ENCODE measurements at places on chromosomes 1 and 21.

DNA sequence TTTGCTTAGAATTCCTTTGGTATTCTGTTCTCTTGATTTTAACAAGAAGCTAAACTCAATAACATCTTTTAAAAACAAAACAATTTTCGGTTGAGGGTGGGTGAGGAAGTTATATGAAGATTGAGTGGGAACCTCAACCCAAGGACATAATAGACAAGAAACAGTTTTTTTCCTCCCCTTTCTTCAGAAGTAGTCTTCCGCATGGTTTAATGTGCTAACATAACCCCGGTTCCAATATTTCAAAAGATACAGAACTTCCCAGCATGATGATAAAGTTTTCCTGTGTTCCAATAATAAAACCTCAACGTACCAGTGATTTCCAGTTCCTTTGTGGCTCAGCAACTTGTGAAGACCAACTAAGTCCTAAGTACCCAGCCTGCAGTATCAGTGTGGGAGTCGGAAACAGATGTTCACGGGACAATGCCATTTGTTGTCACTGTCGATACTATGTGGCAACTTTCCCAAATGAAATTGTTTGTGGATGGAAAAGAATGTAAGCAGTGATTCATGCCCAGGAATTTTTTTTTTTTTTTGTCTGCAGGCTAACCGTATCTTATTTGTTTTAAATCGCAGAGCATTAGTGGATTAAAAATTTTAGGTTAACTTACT, 48.5 kb downstream of the NR5A2 start:
- DNase-seq: no peak

GRCh38 chr1:207051191-207051943, at the start of gene YOD1:
TSS of gene YOD1 (minus strand) at chr1:207051208. CDS start at chr1:207051030, 178 bp downstream.
- DNase-seq: peak; percentile 16

DNA sequence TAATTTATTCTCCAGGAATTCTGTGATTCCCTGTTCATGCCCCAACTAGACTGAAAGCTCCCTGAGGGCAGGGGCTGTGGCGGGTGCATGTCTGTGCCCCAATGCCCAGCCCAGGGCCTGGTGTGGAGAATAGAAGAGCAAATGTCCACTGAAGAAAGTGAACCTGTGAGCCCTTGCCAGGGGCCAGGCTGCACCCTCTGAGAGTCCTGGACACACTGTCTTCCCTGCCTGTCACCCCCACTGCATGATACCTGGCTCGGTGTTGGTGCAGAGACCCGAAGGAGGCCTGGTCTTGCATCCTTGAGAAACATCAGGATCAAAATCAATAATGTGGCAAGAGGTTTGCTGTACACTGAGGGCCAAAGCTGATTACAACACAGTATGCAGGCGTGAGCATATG, 69.8 kb upstream of the RUNX3 start:
- DNase-seq: no peak

DNA sequence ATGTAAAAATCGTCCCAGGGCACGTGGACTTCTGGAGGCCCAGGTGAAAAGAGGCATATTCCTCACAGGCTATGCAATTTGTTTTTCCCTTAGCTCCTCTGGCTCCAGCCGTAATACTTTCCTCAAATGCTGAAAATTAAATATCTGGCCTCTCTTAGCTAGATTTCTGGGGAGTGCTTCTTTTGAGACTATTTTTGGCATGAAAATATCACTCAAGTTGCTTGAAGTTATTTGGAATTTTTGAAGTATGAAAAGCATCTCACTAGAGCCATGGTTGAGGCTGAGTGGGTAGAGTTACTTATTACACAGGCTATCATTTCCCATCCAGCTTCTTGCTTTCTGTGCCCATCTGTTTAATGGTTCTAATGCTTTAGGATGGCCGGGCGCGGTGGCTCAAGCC, 59.7 kb downstream of the MYOM3 start:
- DNase-seq: no peak

GRCh38 chr21:37231249-37231645, 35.9 kb downstream of the VPS26C start:
- DNase-seq: no peak

GRCh38 chr1:202085682-202086373, 36.9 kb upstream of the GPR37L1 start:
- peak; percentile 80 for DNase-seq

GRCh38 chr1:25469177-25469576, 38.5 kb downstream of the MACO1 start:
- DNase-seq: no peak

- no peak for DNase-seq
Observed at GRCh38 chr1:2836333-2836970, 35.0 kb upstream of the TTC34 start.

DNA sequence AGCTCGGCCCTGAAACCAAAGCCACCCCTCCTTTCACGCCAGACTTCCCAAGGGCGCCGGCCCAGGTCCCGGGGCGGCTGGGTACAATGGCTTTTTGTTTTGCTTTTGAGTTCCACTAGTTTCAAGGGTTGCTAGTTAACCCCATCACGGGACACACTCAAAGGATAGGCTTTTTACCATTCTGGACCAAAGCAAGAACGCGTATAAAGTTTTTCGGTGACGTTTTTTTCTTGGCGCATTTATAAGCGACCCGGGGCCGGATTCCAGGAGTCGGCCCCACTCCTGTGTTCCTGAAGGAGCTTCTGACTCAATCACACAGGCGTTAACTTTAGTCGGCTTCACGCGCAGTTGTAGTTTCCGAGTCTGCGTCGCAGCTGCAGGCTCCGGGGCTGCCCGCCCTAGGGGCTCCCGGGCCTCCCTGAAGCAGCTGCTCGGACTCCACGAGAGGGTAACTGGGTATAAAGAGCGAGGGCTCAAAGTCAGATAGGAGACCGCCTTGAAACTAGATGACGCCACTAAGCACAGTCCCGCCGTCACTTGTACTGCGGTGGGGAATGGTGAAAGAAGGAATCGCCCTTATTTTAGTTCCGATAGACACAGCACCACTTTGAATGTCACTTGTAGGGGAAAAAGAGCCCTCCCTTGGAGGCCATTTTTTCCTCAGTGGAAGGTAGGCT, 707 bp upstream of the KLHL21 start:
- no peak for DNase-seq

- DNase-seq: peak; percentile 82
Observed at GRCh38 chr1:90721210-90722194, 4.4 kb upstream of the BARHL2 start.

DNA sequence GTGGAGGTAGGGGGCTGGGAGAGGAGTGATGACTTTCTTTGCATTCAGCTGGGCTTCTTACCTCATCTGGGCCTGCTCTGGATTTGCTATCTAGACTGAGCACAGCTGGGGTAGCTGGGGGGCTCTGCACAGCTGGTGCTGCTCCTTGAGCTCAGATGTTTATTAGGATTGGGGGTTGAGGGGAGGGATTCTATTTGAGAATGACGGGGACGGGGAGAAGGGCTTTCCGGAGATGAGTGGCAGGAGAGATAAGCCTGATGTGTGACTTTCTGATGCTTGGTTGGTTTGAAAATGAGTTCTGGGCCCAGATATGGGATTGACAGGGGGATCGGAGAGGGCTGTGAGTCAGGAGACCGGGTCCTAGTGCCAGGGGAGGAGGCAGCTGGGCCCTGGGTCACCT, 146.1 kb upstream of the CSF3R start:
- DNase-seq: no peak

GRCh38 chr1:158076441-158076840, 83.0 kb downstream of the KIRREL1 start:
- no peak for DNase-seq

DNA sequence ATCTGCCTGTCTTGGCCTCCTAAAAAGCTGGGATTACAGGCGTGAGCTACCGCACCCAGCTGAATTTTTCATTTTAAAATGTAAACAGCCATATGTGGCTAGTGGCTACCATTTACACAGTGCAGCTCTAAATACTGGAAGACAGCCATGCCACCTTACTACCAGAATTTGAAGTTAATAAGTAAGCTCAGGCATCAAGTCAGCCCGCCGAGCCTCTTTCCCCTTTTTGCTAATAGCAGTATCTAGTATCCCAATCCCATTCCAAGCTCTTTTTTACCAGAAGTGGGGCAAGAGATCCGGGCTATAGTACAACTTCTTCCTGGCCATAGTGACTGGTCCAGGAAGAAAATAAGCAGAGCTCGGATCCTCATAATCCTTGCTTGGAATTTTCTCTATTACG, 15.1 kb downstream of the TAF13 start:
- DNase-seq: no peak

- no peak for DNase-seq
Observed at GRCh38 chr1:26618561-26618960, 77.3 kb upstream of the ARID1A start.

All from NCI-H1436 (cell line).